Central memory CD8-positive, alpha-beta T cell (primary cell): ENCODE measurements at places on chromosomes 5 and 9.

GRCh38 chr9:133888048-133888808 is 103.9 kb downstream of the VAV2 start:
- H3K27me3 ChIP-seq, result no peaks in the 10 kb centered on the region
- H3K4me1 ChIP-seq, result no peaks in the 10 kb centered on the region
- H3K36me3 ChIP-seq, result no peaks in the 10 kb centered on the region
- H3K27ac ChIP-seq, result no peak overlapping the region
- DNase-seq, result no peak
- H3K4me3 ChIP-seq, result no peak overlapping the region

DNA sequence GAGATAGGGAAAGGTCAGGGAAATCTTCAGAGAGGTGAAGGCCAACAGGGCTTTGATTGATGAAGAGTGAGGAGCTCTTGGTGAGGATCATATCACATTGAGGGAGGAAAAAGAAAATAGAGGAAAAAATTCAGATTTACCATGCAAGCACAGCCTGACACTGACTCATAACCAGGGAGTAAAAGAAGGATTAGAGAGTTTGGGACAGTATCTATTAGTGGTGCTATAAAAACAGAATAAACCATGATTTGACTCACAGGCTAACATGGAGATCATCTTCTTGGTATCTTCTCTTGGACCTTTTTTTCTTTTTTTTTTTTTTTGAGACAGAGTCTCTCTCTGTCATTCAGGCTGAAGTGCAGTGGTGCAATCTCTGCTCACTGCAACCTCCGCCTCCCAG is 44.4 kb downstream of the MUSK start:
- H3K4me1 ChIP-seq, result no peaks in the 10 kb centered on the region
- H3K36me3 ChIP-seq, result no peaks in the 10 kb centered on the region
- no peak for DNase-seq
- no peak overlapping the region for H3K27ac ChIP-seq
- no peaks in the 10 kb centered on the region for H3K27me3 ChIP-seq

DNA sequence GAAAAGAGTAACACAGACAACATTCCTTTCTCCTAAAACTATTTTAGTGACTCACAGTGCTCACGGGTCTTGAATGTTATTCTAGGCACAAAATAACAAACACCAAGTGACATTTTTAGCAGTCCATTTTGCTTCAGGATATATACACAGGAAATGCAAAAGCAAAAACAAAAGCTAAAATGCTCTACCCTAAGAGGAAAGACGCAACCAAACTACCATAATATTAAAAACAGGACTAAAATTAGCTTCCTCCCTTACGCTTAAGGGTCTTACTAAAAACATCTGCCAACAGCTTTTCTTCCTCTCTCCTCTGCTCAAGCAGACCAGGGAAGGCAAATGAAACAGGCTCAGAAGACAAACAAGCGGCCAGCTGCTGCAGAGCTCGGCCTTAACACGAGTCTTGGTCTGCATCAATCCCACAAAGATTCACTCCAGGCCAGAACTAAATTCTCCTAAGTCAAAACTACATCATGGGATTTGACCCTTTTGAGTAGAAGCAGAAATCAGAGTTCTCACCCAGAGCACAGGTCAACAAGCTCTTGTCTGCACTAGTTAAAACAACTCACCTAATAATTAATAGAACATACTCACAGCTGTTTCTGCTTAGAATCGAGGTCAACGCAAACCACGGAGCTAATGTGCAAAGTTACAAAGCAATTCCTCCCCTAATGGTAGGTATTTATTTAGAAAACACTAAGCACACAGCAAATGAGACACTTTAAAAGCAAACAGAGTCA is 62.3 kb downstream of the RAPGEF1 start:
- H3K27ac ChIP-seq, result peak overlapping the region; percentile 99
- H3K4me1 ChIP-seq, result peaks cover 82% of the 10 kb centered on the region
- no peak for DNase-seq

- no peak overlapping the region for H3K4me3 ChIP-seq
- DNase-seq, result no peak
- H3K27me3 ChIP-seq, result no peaks in the 10 kb centered on the region
- peaks cover 32% of the 10 kb centered on the region for H3K4me1 ChIP-seq
- no peak overlapping the region for H3K27ac ChIP-seq
Measured at GRCh38 chr5:176355400-176356178, 6.0 kb downstream of the KIAA1191 start.

DNA sequence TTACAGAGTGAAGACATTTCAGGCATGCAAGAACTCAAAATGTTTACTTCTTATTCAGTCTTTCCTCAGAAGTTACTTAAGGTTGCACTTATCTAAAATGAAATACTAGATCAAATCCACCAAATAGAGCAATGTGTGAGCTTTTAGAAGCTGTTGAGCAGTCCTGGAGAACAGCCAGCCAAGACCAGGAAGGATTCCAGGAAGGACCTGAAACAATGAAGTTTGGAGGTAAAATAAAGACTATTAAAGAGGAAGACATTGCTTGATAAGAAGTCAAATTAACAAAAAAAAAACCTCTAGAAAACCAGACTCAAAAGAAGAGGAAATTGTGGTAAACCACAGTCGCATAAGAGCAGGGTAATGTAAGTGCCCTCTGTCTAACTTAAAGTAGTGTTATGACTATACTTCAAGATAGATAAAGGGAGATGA is 156.2 kb upstream of the S1PR3 start:
- peaks cover 28% of the 10 kb centered on the region for H3K4me1 ChIP-seq
- peak overlapping the region; percentile 77 for H3K27ac ChIP-seq
- peak overlapping the region; percentile 40 for H3K4me3 ChIP-seq
- peaks cover 10% of the 10 kb centered on the region for H3K36me3 ChIP-seq

DNA sequence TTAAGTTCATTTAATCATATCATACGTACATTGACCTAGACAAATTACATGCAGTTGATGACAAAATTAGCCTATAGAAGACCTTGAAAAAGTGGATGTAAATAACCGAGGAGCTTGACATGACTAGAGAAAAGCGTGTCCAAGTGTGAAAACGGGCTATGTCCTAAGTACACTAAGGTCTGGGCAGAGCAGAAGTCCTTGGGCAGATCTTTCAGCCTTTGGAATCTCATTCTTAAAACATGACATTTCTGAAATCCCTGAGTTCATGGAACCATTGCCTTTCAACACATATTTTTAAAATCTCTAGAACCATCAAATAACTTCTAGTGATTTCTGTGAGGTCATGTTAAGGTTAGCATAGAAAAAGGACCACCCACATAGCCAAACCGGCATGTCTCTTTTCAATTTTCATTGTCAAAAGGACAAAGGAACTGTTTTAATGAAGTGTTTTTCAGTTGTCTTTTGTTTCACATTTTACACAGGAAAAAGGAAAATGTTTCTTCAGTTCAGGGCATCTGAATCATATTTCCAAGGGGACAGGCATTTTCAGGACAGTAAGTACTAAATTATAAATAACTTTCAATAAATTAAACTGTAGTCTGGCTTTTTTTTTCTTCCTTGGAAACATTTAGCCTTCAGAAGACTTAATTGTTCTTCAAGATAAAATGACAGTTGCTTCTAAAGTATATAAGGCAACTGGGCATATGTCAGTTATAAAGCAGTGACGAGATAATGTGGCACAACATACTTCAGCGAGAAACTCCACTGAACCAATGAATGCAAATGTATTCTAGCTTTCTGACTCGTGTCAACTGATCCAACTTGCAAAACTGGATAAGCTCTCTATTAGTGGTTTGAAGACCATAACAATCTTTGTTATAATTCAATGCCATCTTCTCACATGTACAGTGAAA is 416.8 kb downstream of the NFIB start:
- no peak overlapping the region for H3K4me3 ChIP-seq
- H3K27me3 ChIP-seq, result no peaks in the 10 kb centered on the region
- H3K4me1 ChIP-seq, result no peaks in the 10 kb centered on the region
- H3K27ac ChIP-seq, result no peak overlapping the region

DNA sequence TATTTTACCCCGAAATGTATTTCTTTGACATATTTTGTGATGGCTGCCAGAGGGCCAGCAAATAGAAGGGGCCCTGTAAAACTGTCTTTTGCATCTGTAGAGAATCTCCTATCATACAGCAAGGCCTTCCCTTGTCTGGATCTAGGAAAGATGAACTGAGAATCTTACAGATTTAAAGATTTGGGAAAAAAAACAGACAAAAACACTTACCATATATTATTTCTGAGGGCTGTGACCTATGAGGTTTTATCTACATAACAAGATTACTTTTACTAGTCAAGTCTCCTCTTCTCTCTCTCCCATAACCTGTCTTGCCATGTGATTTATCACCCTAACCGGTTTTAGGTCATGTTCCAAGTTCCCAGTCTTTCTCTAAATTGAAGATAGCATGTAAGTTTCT is 599.2 kb upstream of the CDH6 start:
- no peak overlapping the region for H3K4me3 ChIP-seq
- H3K4me1 ChIP-seq, result no peaks in the 10 kb centered on the region
- no peak overlapping the region for H3K27ac ChIP-seq
- no peaks in the 10 kb centered on the region for H3K27me3 ChIP-seq
- H3K36me3 ChIP-seq, result no peaks in the 10 kb centered on the region

- peaks cover 11% of the 10 kb centered on the region for H3K4me1 ChIP-seq
- no peak overlapping the region for H3K4me3 ChIP-seq
- no peaks in the 10 kb centered on the region for H3K27me3 ChIP-seq
- peaks cover 2% of the 10 kb centered on the region for H3K36me3 ChIP-seq
- no peak overlapping the region for H3K27ac ChIP-seq
Measured at GRCh38 chr9:21871256-21871975, 69.0 kb downstream of the MTAP start.

DNA sequence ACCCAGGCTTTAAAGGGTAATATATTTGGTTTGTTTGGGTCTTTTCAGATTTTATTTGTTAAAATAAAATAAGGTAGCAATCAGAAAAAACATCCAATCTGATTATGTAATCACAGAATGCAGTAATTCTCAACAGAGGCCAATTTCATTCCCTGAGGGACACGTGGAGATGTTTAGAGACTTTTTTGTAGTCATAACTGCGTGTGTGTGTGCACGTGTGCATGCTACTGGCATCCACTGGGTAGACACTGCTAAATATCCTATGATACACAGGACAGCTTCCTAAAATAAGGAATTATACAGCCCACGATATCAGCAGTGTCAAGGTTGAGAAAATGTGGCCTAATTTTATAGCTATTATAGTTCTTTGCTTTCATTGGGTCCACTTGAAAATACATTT is 180.8 kb upstream of the KLF9 start:
- no peaks in the 10 kb centered on the region for H3K4me1 ChIP-seq
- no peaks in the 10 kb centered on the region for H3K36me3 ChIP-seq
- no peak overlapping the region for H3K4me3 ChIP-seq
- no peaks in the 10 kb centered on the region for H3K27me3 ChIP-seq

DNA sequence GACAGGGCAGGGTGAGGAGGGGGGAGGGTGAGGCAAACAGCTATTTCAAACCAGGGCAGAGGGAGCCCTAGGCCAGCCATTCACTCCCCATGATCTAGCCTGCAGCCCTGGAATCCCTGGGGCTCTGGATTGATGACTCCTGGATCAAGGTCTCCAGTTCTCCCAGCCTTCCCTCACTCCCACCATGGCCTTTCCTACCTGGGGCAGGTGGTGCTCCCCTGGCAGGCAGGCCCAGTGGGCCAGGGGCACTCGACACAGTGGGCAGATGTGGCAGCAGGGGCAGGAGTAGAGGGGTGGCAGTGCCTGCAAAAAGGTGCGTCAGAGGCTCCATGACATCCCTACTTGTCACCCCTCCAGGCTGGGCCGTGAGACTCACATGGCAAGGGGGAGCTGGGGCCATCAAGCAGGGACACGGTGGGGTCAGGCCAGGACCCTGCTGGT is 6.0 kb downstream of the KIF12 start:
- no peak overlapping the region for H3K27ac ChIP-seq
- peaks cover 5% of the 10 kb centered on the region for H3K4me1 ChIP-seq
- no peaks in the 10 kb centered on the region for H3K36me3 ChIP-seq
- no peak for DNase-seq
- H3K4me3 ChIP-seq, result no peak overlapping the region

DNA sequence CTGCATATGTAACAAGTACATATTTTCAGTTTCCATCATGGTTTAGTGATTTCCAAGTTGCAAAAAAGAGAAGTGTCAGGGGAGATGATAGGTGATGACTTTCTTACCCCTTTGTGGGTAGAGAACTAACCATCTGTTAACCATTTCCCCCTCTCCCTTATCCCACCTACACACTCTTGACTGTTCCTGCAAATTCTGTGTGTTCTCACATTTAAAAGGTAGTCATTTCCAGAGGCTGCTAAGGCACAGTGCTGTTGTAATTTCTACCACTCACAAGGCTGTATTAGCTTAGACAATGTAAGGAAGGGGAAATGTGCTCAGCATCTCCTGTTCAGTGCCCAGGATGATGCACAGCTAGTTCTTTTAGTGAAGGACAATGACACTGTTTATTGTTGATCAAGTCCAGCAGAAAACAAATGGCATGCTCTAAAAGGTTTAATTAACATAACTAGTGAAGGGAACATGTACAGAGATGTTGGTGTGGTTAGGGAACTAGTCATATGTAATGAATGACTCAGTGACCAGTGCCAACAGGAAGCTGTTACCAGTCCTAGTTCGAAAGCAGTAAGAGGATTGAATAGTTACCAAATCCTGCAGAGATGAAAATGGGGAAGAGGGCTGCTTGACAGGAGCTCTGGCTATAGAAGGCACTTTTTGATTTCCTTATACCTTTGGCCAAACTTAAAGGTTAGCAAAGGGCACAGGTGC is 165.1 kb downstream of the PLK2 start:
- no peaks in the 10 kb centered on the region for H3K4me1 ChIP-seq
- DNase-seq, result no peak
- H3K27ac ChIP-seq, result no peak overlapping the region
- H3K36me3 ChIP-seq, result no peaks in the 10 kb centered on the region

DNA sequence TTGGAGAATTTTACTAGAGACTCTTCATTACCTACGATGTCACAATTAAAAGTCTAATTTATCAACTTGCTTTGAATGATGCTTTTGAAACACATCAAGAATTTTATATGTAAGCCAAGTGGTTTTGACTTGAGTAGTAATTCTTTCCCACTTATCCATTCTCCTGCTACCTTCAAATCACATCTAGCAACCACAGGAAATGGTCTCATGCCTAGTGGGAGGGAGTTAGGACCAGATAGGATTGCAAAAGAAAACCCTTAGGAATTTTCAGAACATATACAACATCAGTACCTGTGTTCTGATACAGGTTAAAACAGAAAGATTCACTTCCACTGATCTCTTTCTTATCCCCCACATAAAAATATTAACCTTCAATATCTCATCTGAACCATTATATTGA is 260.4 kb downstream of the CWC27 start:
- DNase-seq, result no peak
- H3K27ac ChIP-seq, result no peak overlapping the region
- H3K27me3 ChIP-seq, result no peaks in the 10 kb centered on the region
- H3K36me3 ChIP-seq, result no peaks in the 10 kb centered on the region
- peaks cover 8% of the 10 kb centered on the region for H3K4me1 ChIP-seq

- H3K4me3 ChIP-seq, result no peak overlapping the region
- H3K4me1 ChIP-seq, result no peaks in the 10 kb centered on the region
- H3K27ac ChIP-seq, result no peak overlapping the region
Measured at GRCh38 chr5:9497347-9497746, 48.5 kb downstream of the SEMA5A start.

- no peak overlapping the region for H3K27ac ChIP-seq
- H3K36me3 ChIP-seq, result no peaks in the 10 kb centered on the region
- DNase-seq, result no peak
Measured at GRCh38 chr5:123245689-123246088, 156.6 kb downstream of the PRDM6 start.

GRCh38 chr5:145130996-145131395 is 704.1 kb downstream of the PRELID2 start:
- H3K27me3 ChIP-seq, result no peaks in the 10 kb centered on the region
- H3K4me1 ChIP-seq, result no peaks in the 10 kb centered on the region
- no peaks in the 10 kb centered on the region for H3K36me3 ChIP-seq
- DNase-seq, result no peak

- peaks cover 82% of the 10 kb centered on the region for H3K27me3 ChIP-seq
- no peak overlapping the region for H3K4me3 ChIP-seq
- no peak for DNase-seq
- H3K36me3 ChIP-seq, result no peaks in the 10 kb centered on the region
Measured at GRCh38 chr9:93827545-93828330, 127.4 kb downstream of the BARX1 start.
